BJ (cell line): ENCODE measurements at places on chromosomes 3 and 15.

DNA sequence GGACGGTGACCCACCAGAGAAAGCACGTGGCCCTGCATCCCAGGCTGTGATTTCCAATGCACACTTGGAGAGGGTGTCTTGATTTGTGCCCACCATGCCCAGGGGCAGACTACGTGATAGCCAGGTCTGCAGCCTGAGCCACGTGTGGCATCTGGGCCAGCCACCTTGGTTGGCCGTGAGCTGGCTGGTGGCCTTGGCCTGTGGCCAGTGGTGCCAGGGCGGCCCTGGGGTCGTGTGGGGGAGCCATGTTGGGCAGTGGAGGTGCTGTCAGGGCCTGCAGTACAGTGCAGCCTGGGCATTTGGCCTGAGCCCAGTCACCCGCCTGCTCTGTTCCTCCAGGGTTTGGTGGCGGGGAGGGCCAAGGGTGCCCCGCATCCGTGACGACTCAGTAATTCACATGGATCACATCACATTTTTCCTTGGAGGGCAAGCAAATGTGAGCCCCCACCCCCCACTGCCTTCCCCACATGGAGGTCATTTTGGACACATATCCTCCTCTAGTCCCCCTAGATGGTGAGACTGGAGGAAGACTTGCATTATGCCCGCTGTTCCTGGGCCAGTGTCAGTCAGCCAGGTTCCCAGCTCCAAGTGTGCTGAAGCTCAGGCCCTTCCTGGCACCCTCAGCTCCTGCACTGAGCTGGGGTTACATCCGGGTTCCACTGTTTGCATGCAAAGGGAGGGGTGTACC lies 201.4 kb downstream of the UBE3A start:
- no peak for DNase-seq

DNA sequence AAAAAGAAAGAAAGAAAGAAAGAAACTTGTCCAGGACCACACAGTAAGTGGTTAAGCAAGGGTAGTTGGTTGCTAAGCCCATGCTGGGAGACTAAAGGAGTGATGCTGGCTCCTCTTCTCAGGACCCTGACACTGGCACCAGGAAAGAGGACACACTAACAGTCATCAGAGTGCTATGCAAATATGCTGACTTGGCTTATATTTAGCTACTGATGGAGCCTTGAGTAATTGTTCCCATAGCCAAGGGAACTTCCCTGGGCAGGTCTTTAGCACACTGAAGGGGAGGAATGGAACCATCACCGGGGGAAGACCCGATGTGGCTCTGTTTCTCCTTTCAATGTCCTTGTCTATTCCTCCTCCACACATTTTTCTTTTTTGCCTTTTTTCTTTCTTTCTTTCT lies 6.2 kb downstream of the TMEM40 start:
- DNase-seq, result no peak

DNA sequence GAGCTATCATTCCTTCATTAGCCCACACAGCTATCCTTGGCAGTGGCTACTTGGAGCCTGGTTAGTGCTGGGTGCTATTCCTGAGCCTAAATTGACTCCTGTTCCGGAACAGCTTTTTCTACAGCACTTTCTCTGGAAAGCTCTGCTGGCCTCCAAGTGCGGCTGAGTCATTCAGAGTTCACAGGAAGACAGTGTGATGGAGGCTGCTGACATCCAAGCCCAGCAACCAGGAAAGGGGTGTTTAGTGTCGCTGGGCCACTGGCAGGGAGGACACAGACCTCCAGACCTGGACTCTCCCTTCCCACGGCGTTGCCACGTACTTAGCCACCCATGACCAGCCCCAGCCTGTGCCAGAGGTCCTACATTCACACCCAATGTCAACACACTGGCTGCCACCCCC lies 28.7 kb downstream of the CACNA2D2 start:
- no peak for DNase-seq

- no peak for DNase-seq
These were observed 993 bp upstream of the SIAH2 start for GRCh38 chr3:150763841-150764483.

GRCh38 chr3:167184511-167184910 lies 195.6 kb downstream of the ZBBX start:
- DNase-seq, result no peak

DNA sequence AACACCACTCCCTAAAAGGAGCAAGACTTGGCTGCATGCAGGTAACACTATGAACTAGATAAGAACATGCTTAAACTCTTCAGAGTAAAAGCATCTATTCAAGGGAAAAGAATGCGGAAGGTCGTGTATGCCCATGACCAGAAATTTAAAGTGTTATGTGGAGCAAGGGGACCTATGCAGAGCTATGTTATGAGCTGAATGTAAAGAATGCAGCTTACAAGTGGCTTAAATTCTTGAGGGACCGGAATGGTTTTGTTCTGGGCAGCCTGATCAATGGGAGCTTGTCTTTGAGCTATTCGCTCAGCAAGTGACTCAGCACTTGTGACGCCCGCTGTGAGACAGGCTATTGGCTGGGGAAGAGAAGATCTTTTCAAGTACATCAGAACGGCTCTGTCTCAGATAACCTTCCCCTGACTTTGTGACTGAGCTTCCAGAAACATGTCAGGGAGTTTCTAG lies 367.5 kb upstream of the THBS1 start:
- no peak for DNase-seq

DNA sequence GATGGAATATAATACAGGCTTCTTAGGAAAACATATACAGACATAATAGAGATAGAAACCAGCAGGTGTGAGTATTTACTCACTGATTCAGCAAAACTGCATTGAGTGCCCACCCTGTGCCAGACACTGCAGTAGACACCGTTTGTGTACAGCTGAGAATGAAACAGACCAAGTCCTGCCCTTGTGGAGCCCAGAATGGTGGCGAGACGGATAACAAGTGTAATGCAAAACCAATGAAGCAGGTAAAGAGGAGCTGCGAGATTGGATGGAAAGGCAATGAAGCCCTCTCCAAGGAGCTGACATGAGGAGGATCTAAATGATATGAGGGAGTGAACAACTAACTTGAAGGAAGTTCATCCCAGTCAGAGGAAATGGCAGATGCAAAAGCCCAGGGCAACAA lies 256.4 kb downstream of the MEX3B start:
- no peak for DNase-seq

- no peak for DNase-seq
These were observed 1.8 kb upstream of the GPR171 start for GRCh38 chr3:151204530-151205402.

DNA sequence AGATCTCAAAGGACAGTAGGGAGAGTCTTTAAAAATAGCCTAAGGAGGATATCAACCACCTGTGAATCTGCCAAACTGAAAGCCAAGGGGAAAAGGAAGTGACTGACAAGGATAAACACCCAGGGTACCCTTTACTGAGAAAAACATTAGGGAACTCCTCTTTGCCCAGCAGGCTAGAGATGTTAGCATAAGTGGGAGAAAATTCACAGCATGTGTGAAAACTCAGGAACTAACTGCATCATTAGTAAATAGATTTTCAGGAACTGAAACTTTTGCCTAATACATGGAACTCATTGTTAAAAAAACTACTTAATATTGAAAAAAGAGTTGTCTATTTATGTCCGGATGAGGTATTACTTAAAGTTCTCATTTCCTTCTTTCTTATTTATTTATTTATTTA lies 375.5 kb downstream of the NTRK3 start:
- DNase-seq, result no peak
